Foreskin keratinocyte (primary cell): ENCODE measurements at places on chromosomes 5 and 9.

- DNase-seq = peak; percentile 33
These were observed 19.2 kb downstream of the KCTD16 start for GRCh38 chr5:144189800-144190429.

DNA sequence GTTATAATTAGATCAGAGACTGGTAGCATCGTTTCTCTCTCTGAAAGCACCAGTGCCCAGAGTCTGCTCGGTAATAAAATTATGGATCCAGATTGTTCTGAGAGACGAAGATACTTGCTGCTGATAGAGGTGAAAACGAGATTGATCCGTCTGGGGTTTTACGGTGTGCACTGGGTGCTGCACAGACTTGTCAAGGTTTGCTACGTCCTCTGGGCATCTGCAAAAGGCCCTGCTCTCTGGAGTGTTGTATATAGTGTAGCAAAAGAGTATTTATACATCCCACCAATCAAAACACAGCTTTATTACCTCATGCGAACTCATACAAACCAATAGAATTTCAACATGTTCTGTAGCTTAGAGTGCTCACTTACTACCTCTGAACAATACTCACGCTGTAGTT, 219.3 kb downstream of the PBX3 start:
- peak; percentile 65 for DNase-seq

- peak; percentile 60 for DNase-seq
These were observed 166.4 kb downstream of the DMRT2 start for GRCh38 chr9:1216532-1216931.

- DNase-seq = no peak
These were observed 1275.4 kb upstream of the CDH18 start for GRCh38 chr5:21263361-21263760.

GRCh38 chr9:27451207-27451797, 72.8 kb upstream of the IFNK start:
- DNase-seq = no peak

DNA sequence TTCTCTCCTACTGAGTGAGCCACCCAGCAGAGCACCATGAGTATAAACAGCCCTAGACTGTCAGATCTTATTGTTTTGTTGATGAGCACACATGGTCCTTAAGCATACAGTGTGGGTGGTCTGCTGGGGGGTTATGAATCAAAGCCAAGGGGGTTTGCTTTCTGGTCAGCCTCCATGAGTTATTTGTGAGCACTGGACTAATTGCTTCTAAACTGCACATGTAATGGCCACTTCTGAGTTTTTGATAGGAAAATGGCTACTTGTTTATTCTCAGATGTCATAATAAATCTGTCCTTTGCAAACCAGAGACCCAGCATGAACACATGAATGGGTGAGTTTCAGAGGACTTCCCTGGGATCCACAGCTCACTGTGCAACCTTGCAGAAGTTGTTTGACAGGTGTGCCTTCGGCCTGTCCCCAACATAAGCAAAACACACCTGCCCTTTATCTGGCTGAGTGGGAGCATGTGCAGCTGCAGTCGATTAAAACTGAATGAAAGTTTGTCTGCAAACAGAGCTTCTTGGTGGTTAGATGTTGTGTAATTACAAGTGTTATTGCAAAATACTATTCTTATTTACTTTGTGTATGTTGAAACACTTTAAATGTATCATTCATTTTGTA, 35.9 kb downstream of the MAMDC2 start:
- DNase-seq = no peak

DNA sequence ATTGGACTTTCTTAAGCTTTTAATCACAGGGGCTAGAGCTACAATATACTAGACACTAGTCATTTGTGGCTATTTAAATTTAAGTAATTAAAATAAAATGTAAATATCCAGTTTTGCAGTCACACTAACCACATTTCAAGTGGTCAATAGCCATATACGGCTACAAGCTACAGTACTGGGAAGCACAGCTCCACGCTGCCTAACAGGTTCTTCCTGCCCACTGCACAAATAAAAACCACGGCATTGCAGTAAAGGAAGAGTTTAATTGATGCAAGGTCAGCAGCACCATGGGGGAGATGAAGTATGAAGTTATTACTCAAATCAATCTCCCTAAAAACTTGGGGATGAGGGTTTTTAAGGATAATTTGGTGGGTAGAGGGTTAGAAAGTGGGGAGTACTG, 134.1 kb downstream of the LURAP1L start:
- DNase-seq = no peak

DNA sequence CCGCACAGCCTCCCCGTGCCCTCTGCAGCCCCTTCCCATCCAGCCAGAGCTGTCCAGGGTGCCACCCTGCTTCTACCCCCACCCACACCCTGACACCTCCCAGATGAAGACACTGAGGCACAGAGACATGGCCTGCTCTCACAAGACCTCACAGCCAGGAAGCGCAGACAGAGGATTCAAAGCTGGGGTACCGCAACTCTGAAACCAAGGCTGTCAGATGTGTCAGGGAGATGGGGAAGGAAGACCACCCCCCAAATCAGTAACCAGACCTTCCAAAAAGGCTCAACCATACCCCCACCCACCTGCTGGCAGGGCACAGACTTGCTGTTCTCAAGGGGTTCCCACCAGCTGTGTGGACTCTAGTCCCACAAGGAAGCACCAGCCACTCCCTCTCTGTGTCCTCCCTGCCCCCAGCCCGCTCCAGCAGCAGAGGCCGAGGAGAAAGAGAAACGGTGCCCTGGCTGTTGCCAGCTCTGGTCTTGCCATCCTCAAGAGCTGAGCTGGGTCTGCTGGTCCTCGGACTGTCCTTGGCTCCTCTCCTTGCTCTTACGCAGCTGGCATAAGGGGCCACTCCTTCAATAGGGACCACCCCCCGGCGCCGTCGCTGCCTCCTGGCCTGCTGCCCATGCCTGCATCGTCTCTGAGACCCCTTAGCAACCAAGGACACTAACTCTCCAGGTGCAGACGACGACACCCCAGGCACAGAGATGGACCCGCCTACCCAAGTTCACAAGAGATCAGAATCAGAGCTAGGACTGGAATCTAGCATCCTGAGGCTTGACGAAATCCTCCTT, 699 bp downstream of the AKNA start:
- DNase-seq = no peak

DNA sequence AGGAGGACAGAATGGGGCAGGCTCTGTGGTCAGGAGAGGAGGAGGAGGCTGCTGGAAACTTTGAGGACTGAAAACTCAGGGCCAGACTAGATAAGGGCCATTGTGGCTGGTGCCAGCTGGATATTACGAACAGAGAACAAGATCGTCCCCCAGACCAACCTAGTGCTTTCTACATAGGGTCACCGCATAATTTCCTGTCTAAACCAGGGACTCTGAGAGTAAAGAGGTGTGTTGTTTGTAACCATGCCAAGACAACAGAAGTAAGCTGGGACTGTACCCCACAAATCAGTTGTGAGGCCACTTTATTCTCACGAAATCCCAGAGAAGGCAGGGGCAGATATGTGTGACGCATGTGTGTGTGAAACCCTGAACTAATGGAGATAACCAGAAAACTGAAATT, 20.3 kb upstream of the GFPT2 start:
- DNase-seq = no peak

DNA sequence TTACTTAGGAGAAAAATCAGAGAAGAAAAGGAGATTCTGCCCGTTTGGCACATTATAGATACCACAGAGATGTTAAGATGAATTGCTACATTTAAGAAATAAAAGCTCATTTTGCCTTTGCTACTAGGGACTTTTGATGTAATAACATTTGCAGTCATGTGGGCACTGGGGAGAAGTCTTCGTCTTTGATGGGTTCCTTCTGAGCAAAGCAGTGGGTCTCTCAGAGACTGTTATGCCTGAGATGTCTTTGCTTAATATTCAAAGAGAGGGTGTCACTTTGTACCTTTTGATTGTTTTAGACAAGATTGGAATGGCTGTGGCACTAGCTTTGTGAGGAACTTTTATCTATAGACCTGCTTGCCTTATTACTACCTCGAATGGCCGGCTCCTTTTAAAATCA, 25.0 kb downstream of the SLC25A25 start:
- DNase-seq = no peak

DNA sequence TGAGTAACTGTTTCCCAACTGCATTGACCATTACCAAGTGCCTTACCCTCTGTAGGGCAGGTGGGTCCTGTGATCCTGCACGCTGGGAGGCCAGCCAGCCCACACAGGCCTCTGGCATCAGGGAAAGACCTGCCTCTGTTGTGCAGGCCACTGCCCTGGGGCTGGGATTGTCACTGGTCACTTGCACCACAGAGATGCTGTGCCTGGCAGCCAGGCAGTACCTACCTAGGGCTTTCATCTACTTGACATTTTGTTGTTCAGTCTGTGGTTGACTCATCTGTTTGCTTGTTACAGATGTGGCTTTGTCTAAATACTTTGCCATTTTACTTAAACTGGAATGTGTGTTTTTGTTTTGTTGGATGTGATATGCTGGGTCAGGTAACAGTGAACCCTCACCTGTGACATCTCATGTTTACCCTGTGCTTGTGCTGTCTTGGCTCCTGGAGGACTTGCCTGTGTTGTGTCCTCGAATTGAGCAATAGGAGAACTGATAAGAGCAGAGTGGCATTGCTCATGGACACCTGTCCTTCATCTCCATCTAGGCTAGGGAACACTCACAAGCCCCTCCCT, 32.8 kb downstream of the SECISBP2 start:
- no peak for DNase-seq

GRCh38 chr5:7425830-7426229, 29.9 kb downstream of the ADCY2 start:
- DNase-seq = no peak

- no peak for DNase-seq
These were observed 183.3 kb downstream of the DIRAS2 start for GRCh38 chr9:90459321-90459720.

- no peak for DNase-seq
These were observed 43.7 kb upstream of the OSMR start for GRCh38 chr5:38802125-38802524.

GRCh38 chr5:34042321-34042720, 692 bp downstream of the C1QTNF3 start:
- DNase-seq = no peak

DNA sequence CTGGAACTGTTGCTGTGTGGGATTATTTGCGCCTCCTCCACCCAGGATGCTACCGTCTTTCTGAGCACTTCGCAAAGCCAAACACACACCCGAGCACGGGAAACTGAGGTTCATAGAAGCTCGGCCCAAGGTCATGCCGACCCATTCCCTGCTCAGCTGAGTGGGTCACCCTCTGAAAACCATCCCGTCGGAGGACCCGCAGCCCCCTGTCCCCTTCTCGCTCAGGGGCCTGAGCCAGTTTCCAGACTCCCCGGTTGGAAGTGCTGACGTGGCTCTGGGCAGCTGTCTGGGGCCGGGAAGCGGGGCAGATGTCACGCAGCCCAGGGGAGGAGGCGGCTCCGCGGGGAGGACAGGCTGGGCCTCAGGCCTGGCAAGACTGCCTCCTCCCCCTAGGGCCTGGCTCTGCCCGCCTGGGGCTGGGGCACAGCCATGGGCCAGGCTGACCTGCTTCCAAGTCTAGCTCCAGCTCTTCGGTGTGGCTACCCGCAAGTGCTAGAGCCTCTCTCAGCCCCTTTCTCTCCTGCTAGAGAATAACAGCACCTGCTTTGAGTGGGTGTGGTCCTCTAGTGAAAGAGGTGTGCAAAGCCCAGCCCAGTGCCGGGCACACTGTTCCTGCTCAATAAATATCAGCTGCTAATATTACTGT, 9.9 kb upstream of the CXXC5 start:
- DNase-seq = no peak

DNA sequence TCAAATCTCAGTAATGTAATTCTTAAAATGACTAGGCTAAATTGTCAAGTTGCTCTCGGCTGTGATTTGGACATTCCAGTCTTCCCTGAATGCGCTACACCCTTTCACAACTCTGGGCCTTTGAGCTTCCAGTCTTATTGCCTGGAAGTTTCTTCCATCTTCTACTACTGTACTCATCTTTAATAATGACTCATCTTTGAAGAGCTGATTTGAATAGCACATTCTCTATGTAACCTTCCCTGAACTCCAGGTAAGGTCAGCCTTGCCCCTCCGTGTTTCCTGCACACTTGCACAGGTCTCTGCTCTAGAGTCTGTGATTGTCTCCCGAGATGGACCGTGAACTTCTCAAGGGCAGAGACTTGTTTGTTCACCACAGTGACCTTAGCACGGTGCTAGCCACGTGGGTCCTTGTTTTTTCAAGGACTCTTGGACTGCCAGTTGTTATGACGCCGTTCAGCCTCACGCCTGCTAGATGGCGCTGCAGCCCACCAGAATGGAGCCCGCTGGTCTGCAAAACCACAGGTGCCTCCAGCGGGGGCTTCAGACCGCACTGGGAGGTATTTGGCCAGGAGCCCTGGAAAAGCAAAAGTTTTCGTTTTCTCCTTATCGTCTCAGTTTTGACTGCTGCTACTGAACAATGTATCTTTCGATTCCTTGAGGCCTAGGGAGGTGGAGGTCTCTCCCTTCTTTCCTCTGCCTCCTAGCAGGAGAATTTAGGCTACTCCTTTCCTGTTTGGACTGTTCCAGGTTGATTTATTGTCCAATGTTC, 44.4 kb downstream of the SEC61B start:
- DNase-seq = peak; percentile 60

- no peak for DNase-seq
These were observed 148.0 kb downstream of the TARS1 start for GRCh38 chr5:33588654-33589372.

DNA sequence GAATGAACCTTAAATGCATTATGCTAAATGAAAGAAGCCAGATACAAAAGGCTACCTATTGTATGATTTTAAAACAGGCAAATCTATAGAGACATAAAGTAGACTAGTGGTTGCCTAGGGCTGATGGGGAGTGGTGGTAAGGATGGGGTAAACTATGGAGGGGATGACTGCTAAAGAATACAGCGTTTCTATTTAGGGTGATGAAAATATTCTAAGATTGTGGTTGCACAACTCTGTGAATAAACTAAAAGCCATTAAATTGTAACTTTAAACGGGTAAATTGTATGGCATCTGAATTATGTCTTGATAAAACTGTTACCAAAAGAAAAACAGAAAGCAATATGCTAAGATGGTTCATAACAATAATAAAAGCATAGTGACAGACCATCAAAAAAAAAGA, 21.4 kb downstream of the KLHL3 start:
- DNase-seq = no peak

GRCh38 chr9:98850851-98851729, 43.6 kb downstream of the GALNT12 start:
- DNase-seq = no peak

DNA sequence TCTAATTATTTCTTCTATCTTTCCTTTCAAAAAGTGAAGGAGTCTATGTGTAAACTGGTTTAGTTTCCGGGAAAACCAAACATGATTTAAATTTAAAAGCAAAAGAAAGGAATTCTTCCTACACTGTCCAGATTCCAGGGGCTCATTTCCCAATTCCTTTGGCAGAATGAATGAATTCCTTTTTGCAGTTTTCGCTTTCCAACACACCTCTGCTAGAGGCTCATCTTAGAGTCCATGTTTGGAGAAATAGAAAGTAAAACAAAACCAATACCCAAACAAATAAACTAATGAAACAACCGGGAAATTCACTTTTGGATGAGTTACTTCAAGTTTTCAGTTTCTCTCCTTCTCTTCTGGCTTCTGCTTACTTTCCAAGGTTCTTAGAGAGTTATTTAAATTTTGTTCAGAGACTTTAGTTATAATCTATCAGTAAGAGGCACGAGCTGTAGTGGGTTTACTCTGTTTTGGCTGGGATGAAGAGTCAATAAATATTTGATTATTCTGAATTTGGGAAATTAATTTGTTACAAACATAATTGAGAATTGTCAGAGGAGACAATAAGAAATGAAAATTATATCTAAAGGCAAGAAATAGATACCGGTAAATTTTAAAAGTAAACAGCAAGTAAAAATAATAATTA, 365.0 kb upstream of the CDH9 start:
- DNase-seq = no peak
